Stimulated activated naive CD8-positive, alpha-beta T cell treated with anti-CD3 and anti-CD28 coated beads, Interleukin-15, Interleukin-2, amounts not matched to agents 100 U/mL and 50 U/mL, for 24 hours (primary cell): ENCODE measurements at places on chromosomes 3 and 15.

DNA sequence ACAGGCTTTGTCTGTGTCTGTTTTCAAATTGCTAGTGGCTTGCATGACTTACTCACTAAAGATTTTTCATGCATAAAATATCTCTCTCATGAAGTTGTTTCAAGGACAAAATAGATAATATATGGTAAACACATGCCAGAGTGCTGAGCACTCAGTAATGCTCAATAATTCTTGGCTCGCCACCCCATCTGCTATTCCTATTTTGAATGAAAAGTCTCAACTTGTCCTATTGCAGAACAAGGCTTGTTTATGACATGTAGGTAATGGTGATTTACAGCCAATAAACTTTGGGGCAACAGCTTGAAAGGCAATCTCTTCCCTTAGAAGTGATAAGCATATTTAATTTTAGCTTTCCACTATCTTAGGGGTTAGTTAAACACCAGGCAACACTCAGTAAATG, 789.0 kb upstream of the ROBO1 start:
- DNase-seq = no peak

DNA sequence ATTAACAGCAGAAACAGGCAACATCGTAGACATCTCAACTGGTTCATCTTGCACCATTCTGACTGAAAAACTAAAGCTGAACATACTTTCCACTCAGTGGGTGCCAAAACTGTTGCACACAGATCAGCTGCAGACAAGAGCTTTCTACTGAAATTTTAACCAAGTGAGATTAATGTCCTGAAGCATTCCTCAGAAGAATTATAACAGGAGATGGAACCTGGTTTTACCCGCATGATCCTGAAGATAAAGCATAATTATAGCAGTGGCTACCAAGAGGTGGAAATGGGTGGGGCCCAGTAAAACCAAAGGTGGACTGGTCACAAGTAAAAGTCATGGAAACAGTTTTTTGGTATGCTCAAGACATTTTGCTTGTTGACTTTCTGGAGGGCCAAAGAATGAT, 858.8 kb downstream of the FHIT start:
- no peak for DNase-seq

DNA sequence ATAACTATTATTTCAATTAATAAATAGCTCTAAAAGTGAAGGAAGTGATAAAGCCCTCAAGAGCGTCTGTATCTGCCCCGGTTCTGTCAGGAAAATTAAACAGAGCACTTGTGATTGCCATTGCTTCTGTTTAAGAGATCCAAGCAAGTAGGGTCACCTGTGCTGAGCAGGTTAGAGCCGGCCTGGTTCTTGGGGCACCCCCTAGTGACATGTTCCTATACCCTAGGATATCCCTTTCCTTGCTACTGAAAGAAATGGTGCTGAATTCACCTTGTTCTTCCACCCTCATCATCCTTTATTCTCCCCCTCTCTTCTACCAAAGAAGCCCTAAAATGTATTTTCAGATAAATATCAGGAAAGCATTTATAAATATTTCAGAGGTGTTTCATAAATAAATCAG, 323.5 kb downstream of the RORA start:
- no peak for DNase-seq

- DNase-seq = no peak
Measured at GRCh38 chr15:50050986-50051743, 67.9 kb downstream of the ATP8B4 start.

DNA sequence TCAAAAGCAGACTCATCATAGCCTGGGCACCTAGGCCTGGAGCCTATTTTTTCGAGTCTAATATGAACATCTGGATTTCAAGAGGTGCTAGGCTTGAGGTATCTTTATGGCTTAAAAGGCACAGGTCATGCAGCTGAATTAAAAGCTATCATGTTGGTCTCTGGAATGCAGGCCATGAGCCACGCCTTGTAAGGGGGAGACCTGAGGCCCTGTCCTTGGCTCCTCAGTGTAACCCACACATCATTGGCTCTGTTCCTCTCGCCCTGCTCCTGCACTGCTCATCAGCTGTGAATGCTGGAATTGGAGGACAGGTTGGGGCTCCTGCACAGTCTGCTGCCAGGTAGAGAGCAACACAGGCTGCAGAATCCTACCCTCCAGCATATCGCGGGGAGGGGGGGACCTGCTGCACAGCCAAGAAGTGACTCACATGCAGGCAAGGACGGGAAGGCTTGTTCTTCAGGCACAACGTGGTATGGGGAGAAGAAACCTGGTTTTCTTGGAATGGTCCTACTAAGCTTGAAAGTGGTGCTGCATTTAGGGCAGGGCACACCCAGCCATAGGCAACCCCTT, 146.0 kb downstream of the CHST2 start:
- no peak for DNase-seq

- no peak for DNase-seq
Measured at GRCh38 chr3:10395671-10396070, 74.8 kb upstream of the SEC13 start.

DNA sequence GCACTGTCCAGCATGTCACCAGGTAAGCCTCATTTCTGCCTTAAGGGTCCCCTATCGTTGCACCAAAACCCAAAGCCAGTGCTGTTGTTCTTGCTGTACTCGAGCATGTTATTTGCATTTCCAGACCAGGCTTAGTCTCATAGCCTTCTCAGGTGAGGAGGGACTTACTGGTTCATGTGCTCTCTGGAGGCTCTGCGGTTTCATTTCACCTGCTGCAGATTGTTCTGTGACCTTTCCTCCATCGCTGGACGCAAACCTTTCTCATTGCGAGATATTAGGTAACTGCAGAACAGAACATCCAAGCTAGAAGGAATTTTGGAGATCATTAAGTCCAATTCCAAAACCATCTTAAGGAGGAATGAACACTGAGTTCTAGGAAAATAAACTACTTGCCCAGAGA, 187.3 kb upstream of the BCL6 start:
- DNase-seq = no peak

GRCh38 chr3:197168606-197169005, 129.8 kb downstream of the DLG1 start:
- no peak for DNase-seq

DNA sequence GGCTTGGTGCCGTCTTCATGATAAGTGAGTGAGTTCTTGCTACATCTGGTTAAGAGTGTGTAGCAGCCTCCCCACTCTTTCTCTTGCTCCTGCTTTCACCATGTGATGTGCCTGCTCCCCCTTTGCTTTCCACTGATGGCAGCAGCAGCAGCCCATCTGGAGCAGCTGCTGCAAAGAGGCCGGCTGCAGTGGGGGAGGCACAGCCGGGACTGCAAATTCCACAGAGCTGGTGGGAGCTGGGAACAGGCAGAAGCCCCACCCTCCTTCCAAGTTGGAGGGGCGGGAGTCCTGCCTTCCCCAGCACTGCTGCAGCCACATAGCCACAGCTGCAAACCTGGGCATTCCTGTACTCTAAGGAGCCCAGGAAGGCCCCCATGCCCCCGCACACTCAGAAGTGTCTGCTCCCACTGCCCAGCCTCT, 62.8 kb upstream of the IMPG2 start:
- no peak for DNase-seq

DNA sequence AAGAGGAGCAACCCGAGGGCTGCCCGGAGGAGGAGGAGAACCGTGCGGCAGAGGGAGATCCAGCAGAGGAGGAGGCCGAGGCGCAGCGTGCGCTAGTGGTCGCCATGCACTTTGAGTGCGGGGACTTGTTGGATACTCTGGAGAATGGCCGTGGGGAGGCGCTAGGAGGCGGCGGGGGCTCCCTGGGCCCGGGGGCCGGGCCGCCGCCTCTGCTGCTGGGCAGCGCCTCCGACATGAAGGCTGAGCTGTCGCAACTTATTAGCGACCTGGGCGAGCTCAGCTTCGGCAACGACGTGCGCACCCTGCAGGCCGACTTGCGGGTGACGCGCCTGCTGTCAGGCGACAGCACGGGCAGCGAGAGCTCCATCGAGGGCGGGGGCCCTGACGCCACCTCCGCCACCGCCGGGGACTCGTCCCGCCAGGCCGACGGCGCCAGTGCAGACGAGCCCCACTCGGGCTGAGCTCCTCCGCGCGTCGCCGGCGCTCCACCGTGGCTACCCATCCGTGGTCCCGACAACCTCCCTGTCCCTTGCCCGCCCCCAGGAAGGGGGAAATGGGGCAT, 2.0 kb downstream of the FAM43A start:
- peak; percentile 81 for DNase-seq

DNA sequence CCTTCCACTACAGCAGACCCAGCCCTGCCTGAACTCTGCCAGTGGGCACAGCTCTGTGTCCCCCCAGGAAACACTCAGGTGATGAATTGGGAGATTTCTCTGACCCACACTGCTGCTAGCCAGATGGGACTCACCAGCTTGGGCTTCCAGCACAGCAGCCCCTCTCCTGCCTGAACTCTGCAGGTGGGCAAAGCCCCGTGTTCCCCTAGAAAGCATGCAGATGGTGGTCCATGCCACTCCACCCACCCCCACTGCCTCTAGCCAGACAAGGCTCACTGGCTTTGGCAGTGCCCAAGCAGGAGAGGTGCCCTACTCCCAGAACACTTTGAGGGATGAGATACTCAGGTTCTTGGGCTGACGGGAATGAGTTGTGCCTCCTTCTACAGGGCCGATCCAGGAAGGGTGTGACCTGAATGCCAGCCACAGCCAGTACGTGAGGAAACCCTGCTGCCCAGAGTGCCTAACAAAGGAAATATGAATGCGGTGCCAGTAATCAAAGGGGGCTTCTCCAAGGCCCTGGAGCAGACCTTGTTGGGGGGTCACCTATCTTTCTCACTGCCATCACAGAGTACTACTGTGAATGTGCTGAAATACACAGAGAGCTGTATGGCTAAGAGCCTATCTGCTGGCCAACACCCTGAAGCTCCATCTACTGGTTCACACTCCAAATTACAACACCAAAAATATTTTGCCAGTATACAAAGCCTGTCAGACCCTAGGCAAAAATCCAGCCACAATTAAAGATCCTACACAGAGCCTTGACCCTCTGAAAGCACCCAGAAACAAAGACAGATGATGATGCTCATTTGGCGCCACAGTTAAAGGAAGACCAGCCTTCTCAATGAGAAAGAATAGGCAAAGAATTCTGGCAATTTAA, 61.9 kb downstream of the BTLA start:
- DNase-seq = no peak

GRCh38 chr3:170352936-170353335, 4.6 kb upstream of the SKIL start:
- DNase-seq = no peak

GRCh38 chr3:57154470-57155309, 10.5 kb downstream of the IL17RD start:
- DNase-seq = no peak

DNA sequence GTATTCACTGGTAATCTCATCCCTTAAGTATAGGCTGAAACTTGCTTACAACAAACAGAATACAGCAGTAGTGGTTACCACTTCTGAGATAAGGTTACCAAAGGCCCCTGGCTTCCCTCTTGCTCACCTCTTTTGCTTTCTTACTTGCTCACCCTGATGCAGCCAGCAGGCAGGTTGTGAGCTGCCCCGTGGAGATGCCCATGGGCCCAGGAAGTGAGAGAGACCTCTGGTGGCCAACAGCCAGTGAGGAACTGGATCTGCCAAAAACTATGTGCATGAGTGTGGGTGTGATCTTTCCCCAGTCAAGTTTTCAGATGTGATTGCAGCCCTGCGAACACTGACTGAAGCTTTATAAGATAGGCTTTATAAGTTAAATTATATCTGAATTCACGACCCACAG, 48.7 kb downstream of the NMNAT3 start:
- DNase-seq = peak; percentile 6

DNA sequence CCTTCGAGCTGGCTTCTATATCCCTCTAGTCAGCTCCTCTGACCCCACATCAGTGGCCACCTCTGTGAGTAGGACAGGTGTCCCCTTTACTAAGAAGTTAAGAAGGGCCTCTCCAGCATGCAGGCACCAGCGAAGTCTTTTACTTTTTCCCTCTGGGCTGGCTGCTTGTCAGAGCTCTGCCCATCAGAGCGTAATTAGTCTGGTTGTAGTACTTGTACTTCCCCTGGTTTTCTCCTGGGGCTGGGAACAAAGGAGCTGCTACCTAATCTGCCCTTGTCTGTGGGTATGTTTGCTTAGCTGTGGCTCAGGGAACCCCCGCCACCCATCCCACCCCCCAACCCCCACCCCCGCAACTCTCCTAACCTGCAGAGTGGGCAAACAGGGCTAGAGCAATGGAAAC, 27.4 kb upstream of the ALPK3 start:
- no peak for DNase-seq

GRCh38 chr3:37465174-37465573, 290.8 kb upstream of the LRRFIP2 start:
- DNase-seq = no peak

- DNase-seq = no peak
Measured at GRCh38 chr3:151276687-151277042, 1.7 kb downstream of the P2RY14 start.

DNA sequence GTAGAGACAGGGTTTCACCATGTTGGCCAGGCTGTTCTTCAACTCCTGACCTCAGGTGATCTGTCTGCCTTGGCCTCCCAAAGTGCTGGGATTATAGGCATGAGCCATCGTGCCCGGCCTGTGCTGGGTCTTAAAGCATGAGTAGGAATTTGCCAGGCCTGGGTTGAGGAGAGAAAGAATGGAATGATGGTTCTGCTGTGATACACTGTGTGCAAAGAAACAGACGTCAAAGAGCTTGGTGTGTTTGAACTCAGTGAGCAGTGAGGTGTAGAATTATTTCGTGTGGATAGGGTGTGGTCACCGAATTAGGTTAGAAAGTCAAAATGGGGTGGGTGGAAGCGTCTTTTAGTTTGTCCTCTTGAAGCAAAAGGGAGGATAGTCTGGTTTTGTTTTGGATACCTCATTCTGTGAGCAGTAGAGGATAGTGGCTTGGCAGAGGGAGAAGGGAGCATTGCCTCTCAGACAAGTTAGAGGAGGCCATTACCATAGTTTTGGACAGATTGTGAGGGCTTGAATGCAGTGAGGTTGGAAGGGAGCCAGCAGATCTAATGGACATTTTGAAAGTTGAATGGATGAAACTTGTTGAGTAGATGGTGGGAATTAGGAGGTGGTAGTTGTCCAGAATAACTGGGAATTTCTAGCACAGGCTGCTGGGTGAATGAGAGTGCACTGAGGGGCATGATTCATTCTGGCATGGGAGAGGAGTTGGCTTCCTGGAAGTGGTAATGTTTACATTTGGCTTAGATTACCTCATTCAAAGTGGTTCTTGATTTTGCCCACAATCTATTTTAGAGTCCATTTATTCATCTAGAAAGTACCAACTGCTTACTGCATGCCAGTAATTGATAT, 27.2 kb downstream of the AKAP13 start:
- DNase-seq = peak; percentile 43

GRCh38 chr15:87689716-87690115, 566.8 kb downstream of the NTRK3 start:
- no peak for DNase-seq

GRCh38 chr3:168425936-168426595, 330.3 kb upstream of the GOLIM4 start:
- no peak for DNase-seq

DNA sequence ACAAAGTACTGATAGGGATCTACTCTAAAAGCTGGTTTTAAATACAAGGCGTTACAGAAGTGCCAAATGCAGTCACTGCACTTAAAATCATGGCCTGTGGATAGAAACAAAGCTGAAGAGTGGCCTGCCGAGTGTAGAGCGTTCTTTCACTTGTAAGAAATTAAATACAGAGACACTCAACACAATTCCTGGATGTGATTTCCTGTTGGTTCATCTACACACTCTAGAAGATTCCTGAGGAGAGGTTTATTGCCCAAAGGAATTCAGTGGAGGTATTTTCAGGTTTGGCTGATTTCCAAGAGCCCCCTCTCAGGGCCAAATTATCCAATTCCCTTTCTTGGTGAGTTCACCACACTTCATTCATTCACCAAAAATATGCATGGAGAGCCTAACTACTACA, 200.3 kb upstream of the IL12A start:
- DNase-seq = no peak
